NCI-H2081 (cell line): ENCODE measurements at places on chromosomes 3 and 15.

GRCh38 chr15:36506733-36507356 lies 72.6 kb upstream of the CDIN1 start:
- peak; percentile 83 for DNase-seq

- no peak for DNase-seq
Observed at GRCh38 chr3:80334534-80334933, 566.7 kb upstream of the ROBO1 start.

DNA sequence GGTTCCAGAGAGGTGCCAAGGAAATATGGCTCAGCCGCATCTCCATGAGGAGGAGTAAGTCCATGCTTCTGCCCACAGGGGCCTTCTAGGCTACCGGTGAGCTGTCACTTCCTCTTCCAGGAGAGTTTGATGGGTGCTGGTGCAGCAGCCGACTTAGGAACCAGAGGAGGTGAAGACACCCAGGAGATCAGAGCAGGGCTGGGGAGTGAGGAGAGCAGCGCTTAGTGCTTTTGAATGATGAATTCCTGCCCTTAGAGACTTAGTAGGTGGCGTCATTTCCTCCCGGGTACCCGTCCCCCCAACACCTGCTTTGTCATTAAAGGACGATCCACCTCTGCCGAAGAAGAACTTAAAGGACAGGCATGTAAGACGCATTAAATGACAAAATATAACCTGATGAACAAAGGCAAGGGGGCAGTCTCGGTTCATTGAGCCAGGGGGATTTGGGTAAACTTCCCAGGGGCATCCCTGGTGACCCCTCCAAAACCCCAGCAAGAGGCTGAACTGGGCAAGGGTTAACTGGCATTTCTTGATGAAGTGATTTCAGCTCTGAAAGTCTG lies 67.6 kb downstream of the HES1 start:
- no peak for DNase-seq

- no peak for DNase-seq
Observed at GRCh38 chr15:78750566-78750965, 60.7 kb downstream of the ADAMTS7 start.

GRCh38 chr3:117052395-117052794 lies 342.8 kb downstream of the TUSC7 start:
- DNase-seq: no peak

- no peak for DNase-seq
Observed at GRCh38 chr3:67000009-67000408, 1.9 kb downstream of the KBTBD8 start.

DNA sequence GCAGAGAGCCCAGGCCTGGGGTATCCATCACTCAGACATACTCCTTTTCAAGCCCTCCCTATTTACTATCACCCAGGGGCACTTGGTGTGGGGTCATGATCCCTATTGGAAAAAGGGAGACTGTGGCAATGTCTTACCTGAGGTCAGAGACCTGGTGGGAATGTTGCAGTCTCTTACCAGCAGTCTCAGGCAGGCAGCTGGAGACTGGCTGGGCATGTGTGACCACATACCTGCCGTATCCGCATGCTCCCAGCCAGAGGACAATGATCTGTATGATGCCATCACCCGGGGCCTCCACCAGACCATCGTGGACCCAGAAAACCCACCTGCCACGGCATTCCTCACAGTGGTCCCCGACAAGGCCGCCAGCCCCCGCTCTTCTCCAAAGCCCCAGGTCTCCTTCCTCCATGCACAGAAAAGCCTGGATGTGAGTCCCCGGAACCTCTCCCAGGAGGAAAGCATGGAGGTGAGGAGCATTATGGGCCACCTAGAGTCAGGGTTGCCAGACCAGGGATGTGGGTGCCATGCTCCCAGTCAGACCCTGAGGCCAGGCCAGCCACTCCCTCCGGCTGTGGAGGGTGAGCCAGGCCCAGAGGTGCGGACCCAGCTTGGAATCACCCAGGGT lies 5.9 kb downstream of the SH2D7 start:
- no peak for DNase-seq

- DNase-seq: peak; percentile 70
Observed at GRCh38 chr3:151468284-151468917, 7.5 kb upstream of the IGSF10 start.

- DNase-seq: no peak
Observed at GRCh38 chr3:53545310-53545995, 51.0 kb downstream of the CACNA1D start.

DNA sequence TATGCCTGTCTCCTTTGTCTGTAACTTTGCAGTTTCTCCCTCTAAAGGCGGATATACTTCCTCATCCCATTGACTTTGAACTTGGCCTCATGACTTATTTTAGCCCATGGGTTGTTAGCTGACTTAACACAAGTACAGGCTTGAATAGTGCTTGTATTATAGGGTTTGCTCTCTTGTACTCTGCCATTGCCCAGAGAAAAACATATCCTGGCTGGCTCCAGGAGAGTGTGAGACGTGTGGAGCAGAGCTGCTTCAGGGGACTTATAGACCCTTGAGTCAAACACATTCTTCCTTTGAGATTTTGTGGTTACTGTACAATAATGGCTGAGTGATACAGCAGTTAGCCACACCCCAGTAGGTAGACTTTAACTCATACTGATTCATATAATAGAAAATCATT lies 124.0 kb downstream of the RAP2B start:
- no peak for DNase-seq

GRCh38 chr3:52714335-52715302 lies 8.7 kb downstream of the SPCS1 start:
- no peak for DNase-seq

DNA sequence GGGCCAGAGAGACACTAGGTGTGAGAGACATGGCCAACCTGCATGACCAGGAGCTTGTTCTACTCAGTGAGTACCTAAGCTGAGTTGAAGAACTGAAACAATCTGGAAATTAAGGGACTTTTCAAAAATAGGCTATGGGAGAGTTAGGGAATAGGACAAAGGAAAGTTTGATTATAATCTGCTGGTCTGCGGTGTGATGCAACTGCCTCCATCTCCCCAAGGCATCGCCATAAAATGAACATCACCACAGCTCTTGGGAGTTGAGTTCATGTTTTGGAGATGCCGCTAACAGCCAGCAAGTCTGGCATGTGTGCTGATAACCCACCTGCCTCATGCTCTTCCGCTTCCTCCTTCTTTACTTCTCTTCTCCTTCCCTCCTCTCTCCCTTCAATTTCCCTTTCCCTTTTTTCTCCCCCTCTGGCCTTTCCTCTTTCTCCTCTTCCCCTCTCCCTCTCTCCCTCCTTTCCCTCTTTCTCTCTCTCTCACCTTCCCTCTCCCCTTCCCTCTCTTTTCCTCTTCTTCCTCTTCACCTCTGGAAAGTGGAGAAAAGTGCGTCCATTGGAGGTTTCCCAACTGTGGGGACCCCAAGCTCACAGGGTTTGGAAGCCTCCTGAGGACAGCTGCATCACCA lies 39.1 kb upstream of the GLCE start:
- no peak for DNase-seq

GRCh38 chr3:171838218-171838720 lies 4.9 kb upstream of the TMEM212 start:
- no peak for DNase-seq

DNA sequence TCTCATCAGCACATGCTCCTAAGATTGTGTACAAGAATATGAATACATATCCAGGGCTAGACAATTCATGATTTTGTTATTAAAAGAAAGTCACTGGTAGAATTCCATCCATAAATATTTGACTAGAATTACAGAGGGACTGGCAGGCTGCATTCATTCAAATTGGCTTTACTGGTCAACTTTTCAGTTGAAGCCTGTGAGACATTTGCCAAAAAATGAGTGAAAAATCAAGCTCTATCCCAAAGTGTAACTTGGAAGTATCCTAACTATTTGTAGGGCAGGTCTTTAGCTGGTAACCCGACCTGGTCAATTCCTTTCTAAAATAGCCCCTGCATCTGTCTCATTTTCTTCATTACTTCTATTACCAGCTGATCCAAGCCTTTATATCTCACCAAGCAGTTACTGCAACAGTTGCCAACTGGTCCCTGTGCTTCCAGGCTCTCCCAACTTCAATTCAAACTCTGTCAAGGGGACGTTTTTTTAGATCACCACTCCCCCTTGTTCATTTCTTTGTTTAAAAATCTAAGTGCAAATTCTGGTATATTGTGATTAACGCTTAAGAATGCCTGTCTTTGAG lies 173.1 kb upstream of the TBL1XR1 start:
- no peak for DNase-seq

- no peak for DNase-seq
Observed at GRCh38 chr3:188789251-188789650, 382.5 kb upstream of the TPRG1 start.

DNA sequence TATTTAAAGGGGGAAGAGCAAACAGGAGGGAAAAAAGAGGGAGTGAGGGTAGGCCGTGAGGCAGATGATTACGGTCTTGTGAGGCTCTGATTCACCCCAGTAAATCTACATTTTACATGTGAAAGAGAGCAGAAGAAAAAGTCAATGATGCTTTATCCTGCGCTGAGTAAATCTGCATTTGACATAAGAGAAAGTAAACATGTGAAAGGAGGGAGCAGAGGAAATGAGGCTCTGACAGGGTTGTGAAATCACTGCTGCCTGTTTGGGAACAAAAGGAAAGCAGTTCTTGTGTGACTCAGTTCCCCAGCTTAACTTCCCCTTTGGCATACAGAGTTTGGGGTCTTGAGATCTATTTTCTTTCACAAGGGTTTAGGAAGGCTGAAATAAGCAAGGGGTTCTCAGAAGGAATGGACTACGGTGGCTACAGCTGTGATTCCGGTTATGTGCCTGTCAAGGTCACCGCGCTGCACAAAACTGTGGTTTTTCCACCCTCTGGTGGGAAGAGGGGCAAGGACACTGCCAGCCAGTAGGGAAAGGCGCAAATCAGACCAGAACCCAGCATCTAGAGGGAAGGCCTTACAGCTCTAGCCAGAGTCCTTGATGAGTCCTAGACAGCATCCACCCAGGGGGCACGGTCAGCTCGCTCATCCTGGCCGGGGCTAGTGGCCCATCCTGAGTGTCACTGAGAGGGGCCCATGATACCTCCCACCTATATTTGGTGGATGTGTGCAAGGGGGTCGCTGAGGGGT lies 18.9 kb upstream of the HCN4 start:
- no peak for DNase-seq

DNA sequence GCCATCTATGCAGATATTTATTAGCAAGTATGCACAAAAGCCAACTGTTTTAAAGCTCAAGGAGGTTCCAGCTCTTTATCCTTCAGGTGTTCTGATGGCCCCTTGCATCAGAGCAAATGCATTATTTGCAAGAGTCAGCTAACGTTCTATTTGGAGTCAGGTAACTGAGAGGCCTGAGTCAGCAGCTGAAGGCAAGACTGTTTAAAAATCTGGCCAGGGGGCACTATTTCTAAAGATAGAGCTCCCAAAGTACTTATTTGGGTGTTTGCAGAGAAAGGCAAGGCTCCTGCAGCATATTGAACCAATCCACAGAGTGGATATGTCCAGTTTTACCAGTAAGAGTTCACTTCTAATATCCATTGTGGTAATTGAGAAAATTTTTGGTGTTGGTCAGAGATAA lies 146.1 kb downstream of the LRTM1 start:
- DNase-seq: no peak

DNA sequence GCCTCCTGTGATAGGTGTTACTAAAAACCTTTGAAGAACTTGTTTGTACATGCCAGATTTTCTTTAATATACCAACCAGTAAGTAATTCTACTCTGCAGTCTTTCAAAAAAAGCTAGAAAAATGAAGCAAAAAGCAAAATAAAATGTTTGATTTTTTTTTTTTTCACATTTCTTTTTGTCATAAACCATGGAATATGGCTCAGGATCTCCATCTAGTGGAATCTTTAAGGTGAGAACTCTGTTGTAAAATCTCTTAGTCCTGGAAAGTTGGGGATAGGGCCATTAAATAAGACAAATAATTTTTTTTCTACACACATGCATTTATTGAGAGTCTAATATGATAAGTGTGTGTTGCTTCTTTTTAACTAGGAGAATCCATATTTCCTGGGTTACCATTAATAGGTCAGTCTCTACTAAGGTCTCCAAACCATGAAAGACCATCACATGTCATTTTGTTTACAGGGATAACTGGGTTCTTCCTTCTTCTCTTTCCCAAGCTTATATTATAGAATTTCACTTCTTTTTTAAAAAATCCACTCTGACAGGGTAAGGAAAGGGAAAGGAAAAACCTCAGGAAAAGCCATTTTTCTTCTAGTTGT lies 84.6 kb downstream of the SLC9A9 start:
- peak; percentile 21 for DNase-seq

GRCh38 chr15:38461066-38461833 lies 7.3 kb downstream of the FAM98B start:
- no peak for DNase-seq

- no peak for DNase-seq
Observed at GRCh38 chr3:197507541-197507940, 48.2 kb downstream of the BDH1 start.

- DNase-seq: no peak
Observed at GRCh38 chr3:181717549-181718171, 5.9 kb downstream of the SOX2 start.

DNA sequence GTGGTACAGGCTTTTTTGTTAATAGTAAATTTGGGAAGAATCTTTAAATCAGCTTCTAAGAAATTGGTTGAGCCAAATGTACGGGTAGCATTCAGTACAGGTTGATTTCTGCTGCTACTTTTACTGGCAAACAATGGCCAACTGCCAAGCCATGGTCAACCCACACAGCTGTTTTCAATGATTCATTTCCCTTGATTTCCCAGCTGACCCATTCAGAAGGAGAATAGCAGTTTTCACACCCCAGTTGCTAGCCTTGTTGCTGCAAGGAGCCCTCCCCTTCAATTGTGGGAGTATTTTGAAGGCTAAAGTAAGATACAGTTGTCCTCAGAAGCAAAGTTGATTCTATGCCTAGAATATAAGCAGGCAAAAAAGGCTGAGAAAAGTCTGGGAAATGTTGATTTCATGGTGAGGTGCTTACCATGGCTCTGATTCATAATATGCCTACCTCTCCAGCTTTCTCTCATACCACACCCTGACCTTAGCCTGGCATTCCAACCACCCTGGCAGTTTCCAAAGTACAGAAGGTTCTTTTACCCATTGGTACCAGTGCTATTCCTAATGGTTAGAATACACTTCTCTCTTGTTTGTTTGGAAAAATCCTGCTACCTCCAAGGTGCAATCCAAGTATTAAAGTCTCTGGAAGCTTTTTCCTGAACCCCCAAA lies 320.3 kb upstream of the TGFBR2 start:
- peak; percentile 81 for DNase-seq

DNA sequence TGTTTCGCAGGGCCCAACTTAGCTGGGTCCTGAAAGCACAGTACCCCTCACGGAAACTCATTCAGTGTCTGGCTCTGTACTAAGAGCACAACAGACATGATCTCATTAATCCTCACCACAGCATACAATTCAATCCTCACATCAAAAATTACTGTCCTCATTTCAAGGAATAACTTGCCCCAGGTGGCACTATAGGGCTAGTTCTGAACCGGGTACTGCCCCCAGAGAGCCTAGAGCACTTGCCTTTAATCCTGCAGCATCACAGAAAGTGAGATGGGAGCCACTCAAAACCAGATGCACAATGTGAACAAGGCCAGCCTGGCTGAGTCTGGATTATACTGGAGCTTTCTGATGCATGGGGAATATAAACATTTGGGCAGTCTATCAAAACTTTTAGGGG lies 122.6 kb downstream of the OSBPL10 start:
- DNase-seq: no peak

- DNase-seq: no peak
Observed at GRCh38 chr3:196708467-196708866, 3.6 kb downstream of the CEP19 start.
